ENCODE measurements at places on chromosomes 5 and 9.

- DNase-seq = peak; percentile 51
Observed at GRCh38 chr5:140402258-140403074, 833 bp downstream of the ANKHD1 start.

DNA sequence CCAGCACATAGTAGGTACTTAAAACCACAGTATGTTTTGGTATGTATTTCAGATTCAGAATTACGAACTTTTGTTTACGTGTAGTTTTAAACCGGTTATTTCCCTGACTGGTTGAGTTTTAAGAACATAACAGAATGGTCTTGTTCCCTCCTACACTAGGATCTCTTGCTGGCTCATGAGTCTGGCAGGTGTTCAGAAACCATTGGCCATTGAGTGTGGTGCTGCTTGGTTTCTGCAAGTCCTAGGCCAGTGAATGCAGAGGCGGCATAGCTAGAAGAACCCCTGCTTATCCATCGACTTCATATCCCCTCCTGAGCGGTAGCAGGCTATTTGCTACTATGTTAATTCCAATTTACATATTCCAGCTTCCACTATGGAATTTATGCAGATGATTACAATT lies 65.6 kb downstream of the GPR21 start:
- DNase-seq = no peak

DNA sequence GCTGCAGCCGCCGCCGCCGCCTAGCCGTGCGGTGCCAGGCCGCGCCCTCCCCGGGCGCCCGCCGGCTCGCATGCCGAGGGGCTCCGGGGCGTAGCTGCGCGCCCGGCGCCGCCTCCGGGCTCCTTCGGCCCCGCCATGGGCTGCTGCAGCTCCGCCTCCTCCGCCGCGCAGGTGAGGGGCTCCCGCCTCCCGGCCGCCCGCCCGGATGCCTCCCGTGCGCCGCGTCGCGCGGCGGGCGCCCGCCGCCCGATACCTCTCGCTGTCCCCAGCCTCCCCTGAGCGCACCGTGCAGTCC lies 230 bp downstream of the SLC44A1 start:
- DNase-seq = peak; percentile 70

DNA sequence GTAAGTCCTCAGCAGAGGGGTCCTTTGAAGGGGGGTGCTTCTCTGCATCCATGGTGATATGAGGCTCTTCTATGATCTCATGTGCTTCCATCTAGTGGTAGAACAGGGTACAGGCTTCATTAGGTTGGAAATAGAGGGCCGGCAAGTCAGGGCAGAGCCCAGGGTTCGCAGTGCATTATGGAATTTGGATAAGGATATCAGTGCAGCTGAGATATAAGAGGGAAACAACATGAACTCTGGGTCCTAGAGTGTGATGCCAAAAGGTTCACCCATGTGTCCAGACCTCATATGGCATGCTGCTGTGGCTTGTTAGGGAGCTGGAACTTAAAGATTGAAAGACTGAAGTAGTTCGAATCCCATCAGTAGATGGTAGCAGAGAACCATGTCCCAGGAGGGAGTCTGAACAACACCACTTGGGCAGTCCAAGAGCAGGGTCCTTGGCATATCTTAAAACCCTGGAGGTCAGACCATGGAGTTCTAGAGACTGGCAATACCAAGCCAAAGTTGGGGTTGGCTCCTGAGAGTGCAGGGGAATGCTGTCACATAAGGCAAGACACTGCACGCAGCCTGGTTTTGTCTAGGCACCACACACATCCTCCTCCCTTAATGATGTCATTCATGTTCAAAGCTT lies 2.3 kb downstream of the FAM221B start:
- peak; percentile 41 for DNase-seq

DNA sequence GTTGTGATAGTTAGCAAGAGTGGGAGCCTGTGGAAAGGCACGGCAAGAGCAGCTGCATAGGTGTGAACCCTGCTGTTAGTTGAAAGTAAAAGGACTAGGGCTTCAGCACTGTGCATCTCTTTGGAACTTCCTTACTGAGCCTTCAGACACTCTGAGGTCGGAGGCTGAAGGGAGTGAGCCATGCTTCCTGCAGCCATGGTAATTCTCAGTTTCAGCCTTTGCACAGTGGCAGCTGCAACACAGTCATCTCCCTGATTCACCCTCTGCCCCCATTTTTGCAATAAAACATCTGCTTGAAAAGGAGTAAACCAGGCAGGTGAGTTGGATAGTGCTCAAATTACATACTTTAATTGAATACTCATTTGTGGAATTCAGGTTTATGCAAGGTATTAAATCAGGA lies 6.5 kb upstream of the TLE4 start:
- DNase-seq = no peak

- no peak for DNase-seq
Observed at GRCh38 chr5:9698125-9698826, 68.1 kb upstream of the TAS2R1 start.

DNA sequence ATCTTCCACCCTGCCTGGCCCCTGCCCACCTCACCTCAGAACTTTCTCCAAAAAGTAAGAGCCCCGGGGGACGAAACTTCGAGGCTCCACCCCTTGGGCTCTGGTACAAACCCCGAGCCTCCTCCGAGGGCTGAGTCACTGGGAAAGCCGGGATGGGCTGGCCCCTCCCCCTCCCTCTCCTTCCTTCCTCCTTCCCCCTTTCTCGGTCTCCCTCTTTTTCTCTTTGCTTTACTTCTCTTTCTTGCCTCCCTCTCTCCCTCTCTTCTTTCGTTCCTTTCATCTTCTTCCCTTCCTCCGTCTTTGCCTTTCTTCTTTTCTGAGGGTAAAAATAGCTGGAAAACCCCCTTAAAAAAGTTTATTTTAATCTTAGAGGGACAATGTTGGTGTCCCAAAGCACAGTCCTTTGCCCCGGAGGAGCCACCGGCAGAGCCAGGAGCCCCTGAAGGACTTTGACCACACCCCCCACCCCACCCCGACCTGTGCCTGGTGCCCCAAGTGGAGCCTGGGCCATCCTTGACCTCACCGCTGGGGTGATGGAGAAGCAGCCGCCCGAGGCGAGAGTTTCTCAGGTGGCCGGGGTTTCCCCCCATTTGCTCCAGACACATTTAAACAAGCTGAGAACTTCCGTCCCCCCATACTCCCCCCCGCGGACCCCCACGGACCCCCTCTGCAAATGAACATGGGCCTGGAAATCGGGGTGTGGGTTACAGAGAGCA lies 5.7 kb upstream of the NOTCH1 start:
- peak; percentile 83 for DNase-seq

- DNase-seq = no peak
Observed at GRCh38 chr5:1726469-1726865, 73.2 kb downstream of the MRPL36 start.

GRCh38 chr5:53580547-53580946 lies 20.1 kb downstream of the NDUFS4 start:
- DNase-seq = no peak

DNA sequence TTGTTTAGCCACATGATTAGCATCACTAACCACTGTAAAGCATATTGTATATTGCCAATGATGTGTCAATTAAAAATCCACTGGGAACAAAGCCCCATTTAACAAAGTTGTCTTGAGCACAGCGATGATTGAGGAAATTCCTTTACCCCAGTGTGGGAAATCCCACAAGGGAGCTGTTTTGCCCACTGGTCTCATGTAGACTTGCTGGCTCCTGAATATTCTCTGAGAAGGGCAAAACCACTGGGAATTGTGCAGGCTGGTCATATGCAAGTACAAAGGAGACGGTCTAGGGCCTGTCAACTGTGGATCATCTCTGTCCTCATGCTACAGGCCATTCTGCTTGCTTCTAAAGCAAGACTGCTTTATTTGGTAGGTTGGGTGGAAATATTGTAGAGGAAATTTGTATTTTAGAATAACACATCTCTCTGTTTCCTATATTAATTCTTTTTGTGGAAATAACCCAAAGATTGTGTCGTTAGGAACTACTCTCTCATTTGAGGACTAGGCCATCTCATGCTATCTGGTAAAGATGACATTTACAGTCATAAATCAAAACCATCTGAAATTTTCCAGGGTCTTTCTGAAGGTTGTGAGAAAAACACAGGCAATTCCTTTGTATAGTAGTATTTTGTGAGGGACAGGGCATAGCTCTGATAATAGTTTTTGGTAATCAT lies 60.2 kb downstream of the PARP8 start:
- DNase-seq = no peak

DNA sequence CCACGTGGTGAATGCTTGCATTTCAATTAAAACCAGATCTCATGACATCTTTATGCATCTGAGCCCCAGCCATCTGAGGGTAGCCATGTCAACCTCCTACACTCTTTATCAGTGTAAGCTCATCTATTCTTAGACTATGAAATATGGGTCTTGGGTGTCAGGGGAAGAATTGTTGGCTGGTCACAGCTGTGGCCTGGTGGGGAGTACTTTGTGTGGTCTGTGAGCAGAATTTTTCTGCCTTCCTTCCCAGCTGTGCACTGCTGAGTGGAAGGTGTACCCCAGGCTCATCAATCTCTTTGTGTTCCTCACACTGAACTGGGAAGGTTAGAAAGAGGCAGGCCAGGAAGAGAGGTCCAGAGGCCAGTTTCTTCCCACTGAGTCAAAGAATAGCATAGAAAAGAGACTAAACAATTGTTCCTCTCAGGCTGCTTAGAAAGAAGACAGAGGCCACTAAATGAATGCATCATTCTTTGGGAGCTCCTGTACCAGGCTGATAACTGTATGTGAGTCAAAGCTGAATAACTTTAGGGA lies 202.7 kb upstream of the RGMB start:
- no peak for DNase-seq

DNA sequence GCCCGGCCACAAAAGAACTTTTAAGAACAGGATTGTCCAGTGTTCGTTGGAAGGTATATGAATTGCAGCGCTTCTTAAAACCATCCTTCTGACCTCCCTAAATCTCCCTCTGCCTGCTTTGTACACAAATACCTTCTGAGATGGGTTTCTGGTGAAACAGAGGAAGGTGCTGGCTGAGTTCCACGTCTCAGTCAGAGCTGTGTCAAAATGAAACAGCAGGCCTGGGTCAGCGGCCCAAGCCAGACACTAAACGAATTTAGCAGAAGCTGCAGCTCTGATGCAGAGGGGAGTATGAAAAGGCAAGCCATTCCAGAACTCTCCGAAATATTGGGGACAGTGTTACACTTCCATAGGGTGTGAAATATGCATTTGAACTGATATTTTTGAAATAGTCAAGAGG lies 37.8 kb upstream of the CRB2 start:
- no peak for DNase-seq

DNA sequence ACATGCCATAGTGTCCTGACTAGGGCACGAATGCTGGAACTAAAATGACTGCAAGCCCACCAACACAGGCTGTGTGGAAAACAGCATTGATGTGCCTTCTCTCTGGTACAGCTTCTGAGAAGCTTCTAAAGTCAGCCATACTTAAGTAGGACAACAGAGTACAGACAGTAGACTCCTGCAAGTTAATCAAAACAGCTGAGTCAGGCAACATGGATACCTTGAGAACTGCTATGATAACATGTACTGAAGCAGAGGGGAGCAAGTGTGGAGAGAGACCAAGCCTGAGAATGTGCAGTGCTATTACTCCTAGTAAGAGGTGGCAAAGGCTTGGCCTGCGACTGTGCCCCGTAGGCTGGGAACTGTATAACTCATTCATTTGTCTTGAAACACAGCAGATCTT lies 2.5 kb downstream of the ISCA1 start:
- no peak for DNase-seq

- DNase-seq = no peak
Observed at GRCh38 chr5:69250593-69250992, 15.9 kb downstream of the CDK7 start.

GRCh38 chr5:62643556-62644451 lies 65.2 kb downstream of the LRRC70 start:
- DNase-seq = no peak

DNA sequence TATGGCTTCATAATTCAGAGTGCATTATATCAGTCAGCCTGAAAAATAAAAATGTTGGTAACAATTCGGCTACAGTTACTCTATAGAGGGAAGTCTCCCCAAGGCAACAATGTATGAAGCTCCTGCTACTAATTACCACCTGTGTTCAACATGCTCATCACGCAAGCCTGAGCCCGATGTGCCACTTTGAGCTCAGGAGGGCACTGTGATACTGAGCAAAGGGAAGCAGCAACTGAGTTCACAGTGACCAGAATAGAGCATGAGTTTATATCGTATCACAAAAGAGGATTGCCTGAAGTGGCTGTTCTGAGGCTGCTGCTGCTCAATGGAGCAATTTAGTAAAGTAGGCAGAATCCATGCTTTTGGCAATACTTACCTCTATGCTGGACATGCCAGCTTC lies 202.0 kb upstream of the HAPLN1 start:
- DNase-seq = no peak

GRCh38 chr5:108382784-108383330 lies 959 bp upstream of the FBXL17 start:
- DNase-seq = no peak

DNA sequence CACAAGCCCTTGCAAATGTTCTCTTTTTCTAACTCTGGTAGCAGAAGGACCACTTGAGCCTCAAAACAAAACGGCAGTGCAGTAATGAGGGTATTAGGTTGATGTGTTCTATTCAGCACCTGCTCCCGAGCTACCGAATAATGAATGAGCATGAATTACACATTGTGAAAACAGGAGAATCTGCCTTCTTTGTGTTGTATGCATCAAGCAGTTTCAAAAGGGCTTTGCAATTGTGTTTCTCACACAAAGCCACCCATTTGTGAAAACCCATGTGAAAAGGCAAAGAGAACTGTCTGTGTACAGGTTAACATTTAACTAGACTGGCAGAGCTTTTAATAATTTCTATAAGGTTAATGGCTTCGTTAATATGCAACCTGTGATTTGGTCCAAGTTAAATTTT lies 97.8 kb downstream of the STK32A start:
- no peak for DNase-seq

DNA sequence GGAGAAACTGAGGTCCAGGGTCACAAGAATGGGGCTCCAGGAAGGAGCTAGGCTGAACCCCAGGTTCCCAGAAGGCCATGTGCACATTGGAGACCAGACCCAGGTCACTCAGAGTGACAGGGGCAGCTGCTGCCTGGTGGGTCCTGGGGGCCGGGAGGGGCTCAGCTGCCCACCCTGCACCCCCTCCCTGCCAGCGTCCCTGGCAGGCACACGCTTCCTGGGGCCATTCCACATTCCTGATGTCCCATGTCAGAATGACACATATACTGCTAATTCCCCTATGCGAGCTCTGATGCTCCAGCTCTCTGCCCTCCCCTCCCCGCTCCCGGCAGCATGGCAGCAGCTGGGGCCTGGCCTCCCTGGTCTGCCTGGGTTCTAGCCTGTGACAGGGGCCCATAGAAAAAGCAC lies 14.0 kb downstream of the FGFR4 start:
- DNase-seq = no peak

GRCh38 chr9:126536841-126537465 lies 76.8 kb upstream of the LMX1B start:
- DNase-seq = no peak
